ENCODE measurements at places on chromosomes 4 and X. TPM values are rescaled to one million over a fixed set of nuclear protein-coding genes. Genes with fewer than 3 reads are reported as not detected.
A peak's percentile ranks its signal among the peaks of the same experiment; 100 is the strongest.

The HOPX gene
- 22.2 TPM for polyA plus RNA-seq

The SLC25A5 gene
- 175 TPM for polyA plus RNA-seq

The S100G gene
- not detected for polyA plus RNA-seq

The ELF4 gene
- 10.7 TPM for polyA plus RNA-seq

The PCSK1N gene
- polyA plus RNA-seq = 0.76 TPM

The CTPS2 gene
- polyA plus RNA-seq = 14.2 TPM

DNA sequence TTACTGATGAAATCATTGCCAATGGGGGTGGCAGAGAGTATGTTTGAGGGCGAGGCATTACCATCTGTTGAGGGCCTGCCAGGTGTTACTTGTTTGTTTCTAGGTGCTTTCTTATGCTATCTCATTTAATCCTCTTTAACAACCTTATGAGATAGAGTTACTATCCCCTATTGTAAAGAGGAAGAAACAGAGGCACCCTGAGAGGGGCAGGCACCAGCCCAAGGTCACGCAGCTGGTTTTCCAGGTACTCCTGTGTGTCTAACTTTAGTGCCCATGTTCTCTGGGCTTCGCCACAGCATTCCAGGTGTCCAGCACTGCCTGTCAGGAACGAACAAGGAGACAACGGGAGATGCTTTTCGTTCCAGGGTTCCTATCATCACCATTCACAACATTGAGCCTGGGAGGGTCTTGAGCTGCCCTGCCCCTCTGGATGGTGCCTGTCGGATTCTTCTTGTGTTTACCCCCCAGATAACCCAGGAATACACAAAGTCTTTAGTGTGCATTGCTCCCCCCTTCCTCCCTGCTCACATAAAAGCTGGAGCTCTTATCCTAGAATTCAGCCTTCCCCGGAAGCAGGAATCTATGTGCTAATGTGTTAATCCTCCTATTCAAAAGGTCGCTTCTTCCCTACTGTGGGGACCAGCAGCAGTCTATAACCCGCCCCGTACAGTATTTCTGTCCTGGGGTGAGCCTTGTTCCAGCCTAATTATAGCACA is 24.9 kb upstream of the GPC4 start:
- DNase-seq = no peak

DNA sequence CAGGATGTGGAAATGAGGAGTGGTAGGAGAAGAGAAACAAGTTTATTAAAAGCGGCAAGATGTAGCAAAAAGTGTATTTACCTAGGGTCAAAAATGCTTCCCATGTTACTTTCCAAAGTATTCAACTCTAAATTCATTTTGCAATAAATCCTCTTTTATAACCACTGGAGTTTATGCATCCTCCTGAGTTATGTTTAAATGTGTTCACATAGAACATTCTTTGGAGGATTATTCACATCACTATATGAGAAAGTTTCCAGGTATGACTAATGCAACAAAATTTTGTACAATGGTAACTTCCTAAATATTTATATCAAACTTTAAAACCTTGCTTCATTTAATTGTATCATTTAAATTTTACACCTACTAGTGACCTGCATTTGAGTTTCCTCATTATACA is 870.6 kb upstream of the SLIT2 start:
- DNase-seq = no peak

DNA sequence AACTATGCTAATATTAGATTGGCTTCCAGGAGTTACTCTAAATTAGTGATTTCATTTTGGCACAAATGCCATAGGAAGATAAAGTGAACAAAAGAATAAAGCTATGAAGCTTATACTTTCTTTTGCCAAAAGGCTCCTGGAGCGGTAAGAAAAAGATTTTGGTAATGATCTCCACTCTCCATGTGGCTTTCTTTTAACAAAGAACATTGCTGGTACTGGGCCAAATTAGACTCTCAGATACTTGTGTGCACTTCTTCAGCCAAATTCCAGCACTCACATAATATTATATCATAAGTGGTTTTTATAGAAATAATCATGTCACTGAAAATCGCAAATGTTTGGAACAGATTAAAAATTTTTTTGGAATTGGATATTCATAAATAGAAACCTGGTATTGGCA is 142.4 kb upstream of the FGF13 start:
- DNase-seq = peak; percentile 44

The STX18 gene
- 30.1 TPM for polyA plus RNA-seq

The HAND2 gene
- polyA plus RNA-seq = not detected

DNA sequence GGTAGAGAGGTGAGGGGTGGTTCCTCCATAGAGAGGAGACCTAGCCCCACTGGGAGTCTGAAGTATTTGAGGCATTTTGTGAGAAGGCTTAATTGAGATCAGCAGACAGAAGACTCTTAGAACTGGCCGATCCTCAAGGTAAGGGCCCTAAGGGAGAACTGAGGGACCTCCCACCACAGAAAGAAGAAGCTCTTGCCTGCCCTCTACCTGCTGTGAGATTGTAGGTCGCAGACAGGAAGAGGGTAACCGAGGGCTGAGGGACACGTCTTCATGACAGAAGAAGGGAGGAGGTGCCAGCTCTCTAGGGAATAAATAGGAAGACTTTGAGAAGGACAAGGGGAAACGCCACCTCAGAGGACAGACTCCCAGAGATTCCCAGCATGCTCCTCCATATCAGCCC is 24.1 kb upstream of the MAGEC1 start:
- no peak for DNase-seq

DNA sequence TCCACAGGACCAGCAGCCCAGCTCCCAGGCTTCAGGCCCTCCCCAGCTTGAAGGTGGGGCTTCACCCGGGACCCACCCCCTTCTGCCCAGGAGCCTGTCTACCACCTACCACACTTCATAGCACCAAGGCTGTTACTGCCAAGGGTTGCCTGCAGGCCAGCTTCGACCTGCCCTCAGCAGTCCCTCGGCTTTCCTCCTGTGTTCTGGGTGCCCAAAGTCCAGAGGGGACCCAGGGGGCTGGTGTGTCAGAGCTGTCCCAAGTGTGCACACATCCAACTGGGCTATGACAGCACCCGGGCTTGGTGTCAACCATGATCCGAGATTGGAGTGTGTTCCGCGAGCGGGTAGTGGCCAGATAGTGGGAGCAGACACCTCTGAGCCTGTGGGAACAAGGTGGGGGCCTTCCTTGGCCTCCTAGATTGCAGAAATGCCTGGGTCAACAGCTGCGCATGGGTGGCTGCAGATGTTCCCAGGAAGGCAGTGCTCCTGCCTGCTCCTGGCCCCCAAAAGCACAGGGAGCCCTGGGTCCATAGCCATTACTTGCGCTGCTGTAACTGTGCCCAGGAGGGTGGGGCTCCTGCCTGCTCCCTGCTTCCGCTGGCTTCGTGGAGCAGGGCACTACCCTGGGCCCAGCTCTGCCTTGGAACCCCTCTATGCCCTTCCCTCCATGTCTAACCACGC is 16.8 kb downstream of the SULT1B1 start:
- no peak for DNase-seq

GRCh38 chr4:36214735-36215485 is 29.4 kb downstream of the ARAP2 start:
- DNase-seq = no peak

DNA sequence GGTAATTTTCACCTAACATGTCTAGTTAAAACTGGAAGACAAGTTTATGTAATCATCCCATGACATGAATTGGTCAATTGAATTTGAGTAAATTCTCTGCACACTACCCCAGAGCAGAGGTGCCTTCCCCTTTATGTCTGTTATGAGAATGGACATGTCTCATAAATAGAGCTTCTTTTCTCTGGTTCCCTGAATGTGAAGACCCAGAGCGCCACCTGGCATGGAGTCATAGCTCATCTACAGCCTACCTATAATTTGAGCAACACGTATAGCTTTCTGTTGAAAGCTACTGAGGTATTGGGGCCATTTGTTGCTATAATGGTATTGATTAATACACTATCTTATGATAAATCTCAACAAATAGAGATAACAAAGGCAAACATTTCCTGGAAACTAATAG is 626.5 kb upstream of the GALNTL6 start:
- DNase-seq = no peak

The NUDT11 gene
- 11.1 TPM for polyA plus RNA-seq

DNA sequence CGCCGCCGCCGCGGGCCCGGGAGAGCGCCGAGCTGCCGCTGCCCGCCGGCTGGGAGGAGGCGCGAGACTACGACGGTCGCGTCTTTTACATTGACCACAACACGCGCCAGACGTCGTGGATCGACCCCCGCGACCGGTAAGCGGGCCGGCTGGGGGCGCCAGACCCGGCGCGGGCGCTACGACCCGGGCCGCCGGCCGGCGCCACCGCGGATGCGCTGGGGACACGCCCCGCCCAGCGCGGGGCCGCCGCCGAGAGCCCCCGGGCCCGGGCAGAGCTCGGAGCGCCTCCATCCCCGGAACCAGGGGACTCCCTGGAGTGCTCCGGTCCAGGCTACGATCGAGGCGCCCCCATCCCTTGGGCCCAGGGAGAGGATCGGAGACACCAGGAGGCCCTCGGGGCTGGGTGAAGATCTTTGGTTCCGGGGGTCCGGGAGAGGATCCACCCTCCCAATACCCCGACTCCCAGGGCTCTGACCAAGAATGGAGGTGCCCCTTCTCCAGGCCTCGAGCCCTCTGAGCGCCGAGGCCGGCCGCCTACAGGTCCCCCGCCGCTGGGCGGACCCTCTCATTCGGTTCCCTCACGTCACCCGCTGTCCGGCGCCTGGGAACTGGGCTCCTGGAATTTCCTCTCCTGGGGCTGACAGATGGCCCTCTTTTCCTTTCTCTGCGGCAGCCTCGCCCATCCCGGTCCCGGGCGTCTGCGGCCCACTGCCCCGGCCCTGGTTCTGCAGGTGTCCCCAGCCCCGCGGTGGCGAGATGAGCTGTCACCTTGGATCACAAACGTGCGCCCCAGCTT is 48.8 kb downstream of the CLDN34 start:
- no peak for DNase-seq

The TMPRSS11E gene
- not detected for polyA plus RNA-seq

DNA sequence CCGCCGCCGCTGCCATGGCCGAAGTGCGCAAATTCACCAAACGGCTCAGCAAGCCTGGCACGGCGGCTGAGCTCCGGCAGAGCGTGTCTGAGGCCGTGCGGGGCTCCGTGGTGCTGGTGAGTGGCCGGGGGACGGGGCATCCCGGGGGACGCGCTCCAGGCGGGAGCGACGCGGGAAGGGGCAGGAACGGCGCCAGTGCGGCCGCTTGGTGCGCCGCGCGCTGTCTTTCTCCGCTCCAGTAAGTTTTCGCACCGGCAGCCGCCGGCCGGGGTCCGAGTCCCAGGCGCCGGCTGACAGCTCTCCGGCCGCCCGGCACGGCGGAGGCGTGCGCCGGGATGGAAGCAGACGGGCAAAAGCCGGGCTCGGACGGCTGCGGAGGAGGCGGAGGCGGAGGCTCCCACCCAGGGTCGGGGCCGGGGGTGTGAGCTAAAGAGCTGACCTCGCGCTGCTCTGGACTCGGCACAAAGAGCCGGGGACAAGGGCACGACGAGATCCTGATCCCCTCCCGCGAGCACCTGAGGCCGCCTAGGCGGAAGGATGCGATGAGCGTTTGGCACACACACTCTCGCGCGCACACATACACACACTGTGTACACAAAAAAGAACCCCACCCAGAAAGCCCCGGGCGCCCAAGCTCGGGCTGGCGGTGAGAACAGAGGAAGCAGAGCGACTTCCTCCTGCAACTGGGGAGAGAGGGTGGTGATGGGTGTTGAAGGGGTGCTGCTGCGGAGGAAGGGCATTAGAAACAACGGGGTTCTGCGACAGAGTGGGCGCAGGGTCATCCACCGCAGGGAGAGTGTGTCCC is 545 bp downstream of the DOCK11 start:
- DNase-seq = no peak

GRCh38 chr4:117965622-117966021 is 68.7 kb upstream of the NDST3 start:
- DNase-seq = no peak

DNA sequence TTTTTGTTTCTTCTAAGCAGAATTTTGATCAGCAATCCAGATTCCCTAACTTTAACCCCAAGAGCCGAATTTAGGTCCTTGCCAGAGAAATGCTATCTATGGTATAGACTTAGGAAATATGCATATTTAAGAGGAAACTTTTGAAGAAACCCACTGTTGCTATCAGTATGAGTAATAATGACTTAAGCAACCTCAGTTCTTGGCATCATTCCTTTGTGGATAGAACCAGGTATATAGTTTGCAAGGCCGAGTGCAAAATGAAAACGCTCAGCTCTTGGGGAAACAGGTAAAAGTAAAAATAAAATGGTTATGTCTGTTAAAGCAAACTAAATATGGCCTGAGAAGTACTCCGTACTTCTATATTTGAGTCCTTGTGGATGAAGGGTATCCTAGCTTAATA is 78.1 kb downstream of the ARSF start:
- DNase-seq = no peak

DNA sequence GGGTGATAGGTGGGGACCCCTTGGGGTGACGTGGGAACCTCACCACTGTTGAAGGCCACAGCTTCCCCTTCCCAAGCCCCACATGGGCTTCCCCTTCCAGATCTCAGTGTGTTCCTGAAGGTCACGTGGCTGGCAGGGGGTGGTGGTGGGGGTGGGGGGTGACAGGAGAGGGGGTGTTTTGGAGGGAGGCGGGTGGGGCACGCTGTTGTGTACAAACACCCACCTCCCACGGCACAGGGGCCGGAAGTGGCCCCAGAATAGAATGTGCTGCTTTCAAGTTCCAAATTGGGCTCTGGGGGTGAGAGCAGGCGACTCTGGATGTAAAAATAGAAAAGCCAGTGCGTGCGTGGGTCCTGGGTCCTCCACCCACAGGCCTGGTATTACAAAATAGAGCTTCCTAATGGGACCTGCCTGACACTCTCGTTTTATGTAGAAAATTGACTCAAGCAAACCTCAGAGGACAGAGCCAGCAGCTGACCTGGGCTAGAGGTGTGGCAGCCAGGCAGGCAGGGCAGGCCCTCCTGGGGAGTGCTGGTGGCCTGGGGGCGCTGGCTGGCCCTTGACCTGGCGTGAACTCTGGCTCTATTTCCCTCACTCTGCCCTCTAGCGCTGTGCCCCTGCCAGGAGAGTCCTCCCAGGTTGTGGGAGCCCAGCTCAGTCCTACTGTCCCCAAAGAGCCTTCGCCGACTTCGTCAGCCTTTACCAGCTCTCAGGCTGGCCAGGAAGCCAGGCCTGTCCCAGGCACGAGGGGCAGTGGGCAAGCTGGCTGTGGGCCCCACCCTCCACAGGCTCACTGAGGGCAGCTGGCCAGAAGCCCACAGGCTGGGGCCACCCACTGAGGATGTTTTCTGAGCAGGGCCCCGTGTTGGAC is 5.4 kb upstream of the SH3BP2 start:
- DNase-seq = peak; percentile 33

DNA sequence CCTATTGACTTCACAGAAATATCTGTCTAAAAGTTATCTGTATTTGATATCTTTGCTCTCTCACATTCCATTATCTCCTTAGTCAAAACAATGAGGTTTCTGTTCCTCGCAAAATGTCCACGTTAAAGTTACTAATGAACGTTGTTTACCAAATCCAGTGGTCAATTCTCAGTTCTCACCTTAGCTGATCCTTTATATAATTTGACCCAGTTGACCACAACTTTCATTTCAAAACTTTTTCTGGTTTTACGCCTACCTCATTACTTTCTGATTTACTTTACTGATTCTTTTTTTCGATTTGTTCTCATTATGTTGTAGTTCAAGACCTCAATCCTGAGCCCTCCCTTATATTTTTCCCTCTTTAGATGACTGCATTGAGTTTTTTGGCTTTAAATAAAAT is 186.6 kb downstream of the IL1RAPL1 start:
- no peak for DNase-seq

- no peak for DNase-seq
Observed at GRCh38 chr4:92045718-92046117, 258.0 kb upstream of the GRID2 start.
